ENCODE measurements at places on chromosomes 12 and 14. TPM values are rescaled to one million over a fixed set of nuclear protein-coding genes. Genes with fewer than 3 reads are reported as not detected.

DNA sequence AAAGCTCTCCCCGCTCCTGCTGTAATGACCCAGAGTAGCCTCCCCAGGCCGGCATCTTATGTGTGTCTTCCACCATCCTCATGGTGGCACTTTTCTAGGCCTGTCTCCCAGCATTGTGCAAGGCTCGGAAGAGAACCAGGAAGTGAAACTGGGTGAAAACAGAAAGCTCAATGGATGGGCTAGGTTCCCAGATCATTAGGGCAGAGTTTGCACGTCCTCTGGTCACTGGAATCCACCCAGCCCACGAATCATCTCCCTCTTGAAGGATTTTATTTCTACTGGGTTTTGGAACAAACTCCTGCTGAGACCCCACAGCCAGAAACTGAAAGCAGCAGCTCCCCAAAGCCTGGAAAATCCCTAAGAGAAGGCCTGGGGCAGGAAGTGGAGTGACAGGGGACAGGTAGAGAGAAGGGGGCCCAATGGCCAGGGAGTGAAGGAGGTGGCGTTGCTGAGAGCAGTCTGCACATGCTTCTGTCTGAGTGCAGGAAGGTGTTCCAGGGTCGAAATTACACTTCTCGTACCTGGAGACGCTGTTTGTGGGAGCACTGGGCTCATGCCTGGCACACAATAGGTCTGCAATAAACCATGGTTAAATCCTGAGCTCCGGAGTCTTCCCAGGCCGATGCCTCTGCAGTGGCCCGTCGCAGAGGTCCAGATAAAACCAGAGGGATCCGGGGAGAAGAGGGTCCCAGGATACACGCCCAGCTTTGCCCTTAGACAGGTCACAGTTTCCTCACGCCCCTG lies 15.6 kb downstream of the ACVRL1 start:
- peak; percentile 80 for DNase-seq

GRCh38 chr14:64324895-64325294 lies 30.7 kb upstream of the ESR2 start:
- peak; percentile 43 for DNase-seq

GRCh38 chr12:103846415-103846814 lies 5.4 kb upstream of the NT5DC3 start:
- no peak for DNase-seq

C14orf39 gene
- not detected for total RNA-seq

GPR68 gene
- 10.6 TPM for total RNA-seq
